ENCODE measurements at places on chromosomes 7 and 10.

- H3K36me3 ChIP-seq: no peaks in the 10 kb centered on the region
- no peaks in the 10 kb centered on the region for H3K27me3 ChIP-seq
- H3K4me1 ChIP-seq: no peaks in the 10 kb centered on the region
- no peak for DNase-seq
Observed at GRCh38 chr10:96271016-96271815, at the start of gene BLNK. Gene BLNK (minus strand): TSS chr10:96271569. CDS start chr10:96271398, 171 bp downstream.

DNA sequence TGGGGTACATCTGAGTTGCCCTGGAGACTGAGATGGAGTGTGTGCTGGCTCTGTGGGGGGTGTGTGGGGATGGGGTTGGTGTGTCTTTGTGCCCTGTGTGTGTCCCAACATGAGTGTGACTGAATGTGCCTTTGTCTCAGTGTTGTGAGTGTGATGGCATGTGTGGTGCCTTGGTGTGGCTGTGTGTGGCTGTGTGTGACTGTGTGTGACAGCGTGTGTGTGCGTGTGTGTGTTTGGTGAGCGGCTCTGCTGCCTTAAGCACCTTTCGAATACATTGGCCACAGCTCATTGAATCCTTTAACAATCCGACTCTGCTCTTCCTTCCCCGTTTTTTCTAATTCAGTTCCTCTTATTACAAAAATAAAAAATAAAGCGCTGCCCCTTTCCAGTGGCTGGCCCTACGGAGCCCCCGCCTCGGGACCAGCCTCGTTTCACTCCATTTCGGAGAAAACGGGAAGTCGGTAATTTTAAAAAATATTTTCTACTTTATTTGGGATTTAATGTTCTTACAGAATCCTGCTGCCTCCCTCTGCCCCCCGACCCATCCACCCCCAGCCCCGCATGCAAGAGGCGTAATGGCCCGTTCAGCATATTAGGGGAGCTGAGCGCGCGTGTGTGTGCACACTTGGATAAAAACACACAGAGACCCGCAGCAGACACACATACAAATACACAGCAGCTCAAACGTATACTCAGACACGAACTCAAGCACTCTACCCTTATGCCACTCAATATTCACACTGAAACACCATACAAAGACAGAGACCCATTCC lies 35.5 kb downstream of the HIF1AN start:
- H3K4me3 ChIP-seq: no peak overlapping the region
- no peak for DNase-seq
- H3K36me3 ChIP-seq: no peaks in the 10 kb centered on the region
- peaks cover 16% of the 10 kb centered on the region for H3K27me3 ChIP-seq

- H3K27me3 ChIP-seq: no peaks in the 10 kb centered on the region
- peaks cover 5% of the 10 kb centered on the region for H3K36me3 ChIP-seq
- H3K4me3 ChIP-seq: no peak overlapping the region
- no peaks in the 10 kb centered on the region for H3K4me1 ChIP-seq
- no peak overlapping the region for H3K27ac ChIP-seq
Observed at GRCh38 chr10:50347394-50347802, 96.1 kb upstream of the ASAH2 start.

- no peaks in the 10 kb centered on the region for H3K36me3 ChIP-seq
- H3K27ac ChIP-seq: no peak overlapping the region
- H3K4me1 ChIP-seq: no peaks in the 10 kb centered on the region
- H3K4me3 ChIP-seq: no peak overlapping the region
Observed at GRCh38 chr7:116665332-116665996, 6.5 kb upstream of the MET start.

DNA sequence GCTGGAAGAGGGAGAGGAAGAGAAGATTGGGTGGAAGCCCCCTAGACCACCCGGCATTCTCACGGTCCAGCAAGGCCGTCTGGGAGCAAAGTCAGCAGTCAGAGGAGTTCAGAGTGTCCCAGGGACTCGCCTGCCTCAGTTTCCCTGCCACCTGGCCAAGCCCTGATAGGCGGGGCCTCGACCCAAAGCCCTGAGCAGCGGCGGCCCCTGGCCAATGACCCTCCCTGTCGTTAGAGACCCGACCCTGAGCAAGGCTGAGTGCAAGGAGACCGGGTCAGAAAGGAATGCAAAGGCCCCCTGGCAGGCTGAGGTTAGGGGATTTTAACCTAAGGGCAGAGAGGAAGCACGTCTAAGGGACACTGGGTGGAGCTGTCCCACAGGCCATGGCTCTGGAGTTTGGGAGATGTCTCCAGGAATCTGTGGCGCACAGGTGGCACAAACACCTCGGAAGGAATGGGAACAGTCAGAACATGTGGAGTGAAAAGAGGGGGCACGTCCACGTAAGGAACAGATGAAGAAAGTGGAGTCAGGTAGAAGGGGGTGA lies 196.8 kb upstream of the PDE1C start:
- H3K27ac ChIP-seq: no peak overlapping the region
- no peak for DNase-seq
- H3K4me1 ChIP-seq: no peaks in the 10 kb centered on the region
- no peaks in the 10 kb centered on the region for H3K27me3 ChIP-seq

- no peaks in the 10 kb centered on the region for H3K4me1 ChIP-seq
- no peak for DNase-seq
- H3K27me3 ChIP-seq: no peaks in the 10 kb centered on the region
Observed at GRCh38 chr7:19587291-19587690, 121.5 kb downstream of the POLR1F start.

DNA sequence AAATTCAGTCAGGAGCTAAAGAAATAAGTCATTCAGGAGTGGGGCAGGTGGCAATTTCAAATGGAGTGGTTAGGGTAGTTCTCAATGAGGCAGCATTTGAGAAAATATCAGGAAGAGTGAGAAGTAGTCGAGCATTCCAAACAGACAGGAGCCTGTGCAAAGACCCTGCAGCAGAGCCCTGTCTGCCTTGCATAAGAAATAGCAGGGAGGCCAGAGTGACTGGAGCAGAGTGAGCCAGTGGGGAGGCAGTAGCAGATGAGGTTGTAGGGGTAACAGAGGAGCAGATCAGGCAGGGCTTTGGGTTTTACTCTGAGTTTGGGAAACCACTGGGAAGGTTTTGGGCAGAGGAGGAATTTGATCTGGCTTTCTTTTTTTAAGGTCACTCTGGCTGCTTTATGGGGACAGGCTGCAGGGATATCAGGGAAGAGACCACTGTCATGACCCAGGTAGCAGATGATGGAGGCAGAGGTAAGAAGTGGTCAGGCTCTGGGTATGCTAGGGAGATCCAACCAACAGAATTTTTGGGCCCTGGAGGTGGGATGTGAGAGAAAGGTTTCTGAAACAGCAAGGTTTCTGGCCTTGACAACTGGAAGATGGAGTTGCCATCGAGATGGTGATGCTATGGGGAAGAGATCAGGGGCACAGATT lies 1.3 kb upstream of the BLVRA start:
- no peaks in the 10 kb centered on the region for H3K27me3 ChIP-seq
- H3K4me1 ChIP-seq: peaks cover 3% of the 10 kb centered on the region
- no peak overlapping the region for H3K27ac ChIP-seq
- no peak for DNase-seq
- H3K36me3 ChIP-seq: peaks cover 5% of the 10 kb centered on the region
